ENCODE measurements at places on chromosomes 12 and 14.
A peak's percentile ranks its signal among the peaks of the same experiment; 100 is the strongest.

DNA sequence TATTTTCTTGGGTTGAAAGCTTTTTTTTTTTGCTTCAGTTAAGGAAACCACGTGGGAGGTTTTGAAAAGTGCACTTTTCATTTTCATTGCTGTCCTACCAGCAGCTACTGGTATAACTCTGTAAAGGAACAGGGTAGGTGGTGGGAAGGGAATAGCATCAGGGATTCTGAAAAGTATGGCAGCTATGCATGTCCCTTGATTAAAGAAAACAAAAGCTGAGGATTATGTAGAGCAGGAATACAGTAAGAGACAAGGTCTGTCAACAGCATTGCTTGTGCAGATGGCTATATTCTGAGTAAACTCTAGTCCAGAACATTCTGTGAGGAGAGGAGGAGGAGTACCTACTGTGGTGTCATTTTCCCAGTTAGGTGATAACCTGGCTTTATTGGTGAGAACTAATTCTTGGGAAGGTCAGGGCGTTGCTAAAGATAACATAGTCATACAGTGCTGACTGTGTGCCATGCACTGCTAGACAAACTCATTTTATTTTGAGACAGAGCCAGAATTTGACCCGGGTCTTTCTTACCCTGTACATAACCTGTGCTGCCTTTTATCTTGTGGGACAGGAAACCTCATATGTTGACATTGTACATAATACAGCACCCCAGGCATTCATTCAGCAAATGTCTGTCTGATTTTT is 80.3 kb upstream of the TRAF3 start:
- no peak for DNase-seq

GRCh38 chr12:5739917-5740316 is 205.1 kb downstream of the ANO2 start:
- DNase-seq: no peak

DNA sequence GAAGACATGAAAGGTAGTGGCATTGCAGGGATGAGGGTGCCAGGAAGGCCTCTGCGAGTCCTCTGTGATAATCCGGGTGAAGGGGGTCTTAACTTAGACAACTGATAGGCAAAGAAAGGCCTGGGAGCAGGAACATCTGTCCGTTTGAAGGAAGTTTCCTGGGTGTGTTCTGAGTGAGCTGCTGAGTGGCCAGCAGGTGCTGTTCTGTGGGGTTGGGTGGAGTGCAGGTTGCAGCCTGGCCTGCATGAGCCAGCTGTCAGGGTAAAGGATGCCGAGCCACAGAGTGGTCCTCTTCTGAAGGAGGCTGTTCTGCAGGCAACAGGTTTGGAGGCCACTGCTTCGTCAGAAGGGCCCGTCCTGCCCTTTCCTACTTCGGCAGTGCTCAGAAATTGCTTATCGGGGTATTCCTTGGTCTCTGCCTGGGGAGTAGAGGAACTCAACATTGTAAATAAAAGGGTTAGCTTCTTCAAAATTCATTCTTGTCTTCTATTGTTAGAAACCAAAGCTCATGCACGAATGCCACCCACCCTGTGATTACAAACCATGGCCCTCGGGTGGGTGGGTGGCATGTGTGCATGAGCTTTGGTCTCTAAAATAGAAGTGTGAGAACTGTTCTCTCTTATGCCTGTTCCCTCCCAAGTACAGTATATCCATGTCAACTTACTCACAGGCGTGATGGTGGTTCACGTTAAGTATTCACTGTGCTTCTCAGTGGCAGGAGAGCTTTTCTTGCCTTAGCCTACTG is 118.9 kb downstream of the CHST11 start:
- DNase-seq: peak; percentile 94

GRCh38 chr14:58992935-58993334 is 195.5 kb upstream of the DAAM1 start:
- DNase-seq: peak; percentile 57

DNA sequence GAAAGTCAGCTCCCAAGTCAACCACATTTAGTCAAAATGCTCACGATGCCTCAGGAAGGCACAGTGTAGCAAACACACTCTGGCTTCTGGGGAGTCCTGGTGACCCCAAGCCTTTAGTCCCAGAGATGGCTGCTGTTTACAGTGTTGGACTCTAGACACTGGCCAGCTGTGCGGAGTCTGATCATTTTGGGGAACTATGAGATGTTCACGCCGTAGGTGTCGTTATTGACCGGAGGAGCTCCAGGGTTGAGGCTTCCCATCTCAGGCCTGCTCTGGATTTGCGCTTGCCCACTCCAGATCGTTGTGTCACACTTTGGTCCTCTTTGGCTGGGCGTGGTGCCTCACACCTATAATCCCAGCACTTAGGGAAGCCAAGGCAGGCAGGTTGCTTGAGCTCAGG is 27.7 kb downstream of the BRI3BP start:
- DNase-seq: no peak

- DNase-seq: no peak
Observed at GRCh38 chr12:93519859-93520258, 52.5 kb downstream of the MRPL42 start.

DNA sequence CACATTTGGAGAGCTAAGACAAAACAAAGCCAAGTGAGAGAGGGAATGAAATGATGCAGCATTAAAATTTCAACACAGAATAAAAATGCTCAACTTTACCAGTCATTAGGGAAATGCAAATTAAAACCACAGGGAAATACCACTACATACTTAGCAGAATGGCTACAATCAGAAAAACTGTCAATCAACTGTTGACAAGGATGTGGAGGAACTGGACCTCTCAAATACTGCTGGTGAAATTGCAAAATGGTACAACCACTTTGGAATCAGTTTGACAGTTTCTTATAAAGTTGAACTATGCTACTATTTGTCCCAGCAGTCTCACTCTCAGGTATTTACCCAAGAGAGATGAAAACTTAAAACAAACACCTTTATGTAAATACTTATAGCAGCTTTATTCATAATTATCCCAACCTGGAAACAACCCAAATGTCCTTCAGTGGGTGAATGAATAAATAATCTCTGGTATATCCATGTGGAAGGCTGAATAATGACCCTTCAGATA is 43.8 kb upstream of the KTN1 start:
- DNase-seq: no peak

DNA sequence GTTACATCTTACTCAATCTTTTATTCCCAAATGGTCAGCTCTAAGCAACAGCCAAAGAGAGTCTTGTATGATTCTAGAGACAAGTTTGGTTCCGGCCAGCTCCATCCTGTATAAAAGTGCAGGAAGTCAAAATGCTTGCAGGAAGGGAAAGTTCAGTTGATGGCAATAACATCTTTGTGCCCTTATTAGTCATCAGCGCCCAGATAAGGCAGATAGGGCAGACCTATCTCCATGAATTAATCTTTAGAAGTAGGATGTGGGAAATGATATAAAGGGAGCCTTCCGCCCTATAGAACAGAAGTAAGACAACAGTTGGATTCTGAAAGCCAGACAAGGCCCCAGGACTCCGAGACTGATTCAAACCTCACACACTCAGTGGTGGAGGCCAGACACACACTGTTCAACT is 6.4 kb downstream of the GNS start:
- DNase-seq: no peak

GRCh38 chr14:31371646-31372045 is 48.7 kb downstream of the HEATR5A start:
- no peak for DNase-seq

DNA sequence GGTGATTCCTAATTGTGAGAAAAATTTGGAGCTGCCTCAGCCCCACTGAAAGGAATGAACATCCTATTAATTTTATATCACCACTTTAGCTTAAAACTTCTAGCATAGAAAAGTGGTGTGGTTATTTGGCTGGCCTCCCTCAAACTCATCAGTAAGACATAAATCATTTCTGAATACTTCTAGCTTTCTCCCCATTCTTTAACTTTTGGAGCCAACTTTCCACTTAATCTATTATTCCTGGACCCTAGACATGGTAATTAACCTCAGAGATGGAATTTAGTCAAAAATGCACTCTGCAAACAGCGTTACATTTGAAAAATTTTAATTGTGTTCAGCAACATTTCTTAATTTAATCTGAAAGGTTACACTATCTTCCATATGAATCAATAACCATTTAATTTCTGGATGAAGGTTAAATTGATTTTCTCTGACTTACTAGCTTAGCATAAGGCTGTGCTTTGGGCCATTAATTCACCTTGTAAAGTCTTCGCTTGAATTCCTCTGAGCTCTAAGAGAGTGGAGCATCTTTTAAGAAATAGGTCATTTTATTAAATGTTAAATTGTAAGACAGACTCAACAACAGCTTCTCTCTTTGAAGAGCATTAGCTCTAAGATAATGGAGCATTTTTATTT is 753.6 kb upstream of the STXBP6 start:
- DNase-seq: no peak

DNA sequence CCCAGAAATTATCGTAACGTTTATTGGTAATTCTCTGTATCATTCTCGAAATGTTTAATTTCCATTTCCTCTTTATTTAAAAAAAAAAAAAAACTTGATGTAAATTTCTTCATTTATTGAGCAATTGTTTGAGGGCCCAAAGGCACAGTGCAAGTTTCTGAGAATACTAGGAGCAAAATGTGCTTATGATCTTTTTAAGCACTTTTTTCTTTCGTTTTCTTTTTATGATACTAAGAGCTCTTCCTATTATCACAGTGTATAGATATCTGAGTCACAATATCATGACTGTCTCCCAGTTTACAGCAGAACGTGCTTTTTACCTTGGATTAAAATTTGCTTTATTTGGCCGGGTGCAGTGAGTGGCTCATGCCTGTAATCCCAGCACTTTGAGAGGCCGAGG is 5.6 kb downstream of the ATP2A2 start:
- no peak for DNase-seq

- DNase-seq: no peak
Observed at GRCh38 chr14:77023001-77023996, 5.2 kb downstream of the IRF2BPL start.

- DNase-seq: no peak
Observed at GRCh38 chr14:58987591-58987990, 200.9 kb upstream of the DAAM1 start.

DNA sequence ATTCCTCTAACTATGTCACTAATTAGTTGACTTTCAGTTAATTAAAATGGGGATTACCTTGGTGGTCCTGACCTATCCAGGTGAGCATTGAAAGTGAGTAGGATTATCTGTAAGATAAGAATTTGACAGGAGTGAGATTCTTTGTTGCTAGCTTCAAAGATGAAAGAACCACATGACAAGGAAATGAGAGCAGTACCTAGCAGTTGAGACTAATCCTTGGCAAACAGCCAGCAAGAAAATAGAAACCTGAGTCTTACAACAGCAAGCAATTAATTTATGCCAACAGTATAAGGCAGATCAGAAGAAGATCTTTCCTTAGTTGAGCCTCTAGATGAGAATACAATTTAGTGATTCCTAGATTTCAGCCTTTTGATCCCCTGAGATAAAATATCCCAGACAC is 1058.4 kb downstream of the LRFN5 start:
- DNase-seq: peak; percentile 64

DNA sequence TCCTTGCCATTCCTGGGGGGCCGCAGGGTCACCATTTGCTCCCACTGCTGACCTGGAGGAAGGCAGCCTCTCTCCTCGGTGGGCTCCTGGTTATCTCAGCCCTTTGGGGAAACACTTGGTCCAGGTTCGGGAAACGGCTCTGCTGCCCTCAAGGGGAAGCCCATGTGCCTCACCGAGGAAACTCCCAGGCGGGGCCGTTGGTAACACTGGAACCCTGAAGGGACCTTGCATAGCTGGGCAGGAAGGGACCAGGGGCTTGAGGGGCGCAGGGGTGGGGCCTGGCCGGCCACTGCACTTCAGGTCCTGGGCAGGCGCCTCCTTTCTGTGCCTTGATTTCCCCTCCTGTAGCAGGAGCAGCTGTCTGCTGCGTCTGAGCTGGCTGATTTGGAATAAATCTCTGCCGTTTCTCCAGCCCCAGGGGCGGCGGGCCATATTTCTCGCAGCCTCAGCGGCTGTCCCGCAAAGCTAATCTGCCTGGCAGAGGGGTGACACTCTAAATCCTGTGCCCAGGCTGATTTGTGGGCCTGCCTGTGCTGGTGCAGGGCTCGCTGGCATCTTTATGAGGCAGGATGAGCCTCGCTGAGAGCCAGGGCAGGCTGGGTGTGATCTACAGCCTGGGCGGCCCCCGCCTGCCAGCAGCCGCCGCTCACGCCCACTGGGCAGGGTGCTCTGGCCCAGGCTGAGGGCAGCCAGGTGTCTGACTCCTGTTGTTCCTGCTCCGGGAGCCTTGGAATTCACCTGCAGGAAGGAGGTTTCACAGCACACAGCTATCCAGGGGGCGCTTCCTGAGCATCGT is 49.7 kb downstream of the KIF26A start:
- DNase-seq: no peak

DNA sequence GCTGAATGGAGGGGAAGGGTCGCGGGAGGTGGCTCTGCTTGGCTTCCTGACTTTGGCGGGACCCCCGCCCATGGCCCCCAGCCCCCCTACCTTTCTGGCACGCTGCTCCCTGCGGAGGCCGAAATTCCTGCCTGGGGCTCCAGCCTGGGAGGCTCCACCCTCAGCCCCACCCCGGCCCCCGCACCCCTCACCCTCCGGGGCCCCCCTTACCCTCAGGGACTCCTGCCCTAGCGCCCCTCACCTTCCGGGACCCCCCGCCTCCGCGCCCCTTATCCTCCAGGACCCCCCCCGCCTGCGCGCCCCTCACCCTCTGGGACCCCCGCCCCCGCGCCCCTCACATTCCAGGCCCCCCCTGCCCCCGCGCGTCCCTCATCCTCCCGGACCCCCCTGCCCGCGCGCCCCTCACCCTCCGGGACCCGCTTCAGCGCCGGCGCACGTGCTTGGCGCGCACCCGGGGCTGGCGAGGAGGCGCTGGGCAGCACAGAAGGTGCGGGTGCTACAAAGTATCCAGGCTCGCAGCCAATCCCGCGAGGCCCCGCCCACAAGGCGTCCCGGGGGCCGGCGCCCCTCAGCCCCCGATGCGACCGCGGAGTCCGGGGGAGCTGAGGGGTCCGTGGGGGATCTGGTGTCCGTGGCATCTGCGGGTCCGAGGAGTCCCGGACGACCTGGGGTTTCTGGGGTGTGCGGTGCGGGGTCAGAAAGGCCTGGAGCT is at the start of gene ANHX:
Gene ANHX (minus strand): TSS at position 477 of the 712 bp plus-strand sequence. CDS start 1,521 bp downstream, outside the sequence.
- no peak for DNase-seq

DNA sequence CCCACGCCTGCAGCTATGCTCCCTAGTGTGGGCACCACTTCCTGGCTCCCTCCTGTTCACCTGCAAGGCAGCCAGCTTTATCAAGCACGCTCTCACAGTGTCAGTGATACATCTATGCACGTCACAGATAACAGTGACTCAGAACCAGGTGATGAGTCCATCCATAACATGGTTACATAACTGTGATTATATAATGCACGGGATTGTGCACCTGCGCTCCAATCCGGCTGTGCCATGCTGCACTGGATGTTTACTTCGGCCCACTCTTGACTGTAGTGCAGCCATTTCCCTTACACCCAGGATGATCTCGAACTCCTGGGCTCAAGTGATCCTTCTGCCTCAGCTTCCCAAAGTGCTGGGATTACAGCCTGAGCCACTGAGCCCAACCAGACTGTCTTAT is 38.4 kb upstream of the CEP83 start:
- no peak for DNase-seq

Measured in NCI-H524 treated with DMSO at 0.1 percent for 48 hours (cell line).